ENCODE measurements at places on chromosomes 7 and 10.
A peak's percentile ranks its signal among the peaks of the same experiment; 100 is the strongest.

DNA sequence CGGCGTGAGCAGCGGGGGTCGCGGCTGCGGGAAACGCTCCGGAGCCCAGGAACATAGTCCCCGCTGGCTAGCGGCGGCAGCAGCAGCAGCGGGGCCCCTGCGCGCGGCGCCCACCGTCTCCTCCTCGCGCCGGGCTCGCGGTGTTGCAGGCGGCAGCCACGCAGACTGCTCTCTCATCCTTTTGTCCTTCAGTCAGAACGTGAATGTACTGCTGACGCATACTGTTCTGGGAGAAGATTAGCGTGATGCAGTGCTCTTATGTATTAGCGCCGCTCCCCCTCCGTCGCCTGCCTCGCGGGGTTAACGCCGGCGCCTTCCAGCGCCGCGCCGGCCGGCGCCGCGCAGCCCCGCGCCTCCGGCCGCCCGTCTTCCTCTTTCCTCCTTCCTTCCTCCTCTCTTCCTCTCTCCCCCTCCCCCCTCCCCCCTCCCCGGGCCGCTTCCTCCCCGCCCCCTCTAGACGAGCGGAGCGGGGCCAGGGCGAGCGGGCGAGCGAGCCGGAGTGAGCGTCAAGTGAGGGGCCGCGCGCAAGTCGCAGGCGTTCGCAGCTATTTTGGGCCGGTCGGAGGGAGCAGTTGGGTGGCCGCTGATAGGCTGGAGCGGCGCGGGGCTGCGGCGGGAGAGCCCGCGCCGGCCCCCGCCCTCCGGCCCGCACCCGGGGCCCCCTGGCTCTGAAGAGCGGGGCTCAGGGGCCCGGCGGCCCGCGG is 816 bp upstream of the LRRC4 start:
- peak; percentile 94 for DNase-seq

GRCh38 chr10:104139221-104139620 is 17.2 kb downstream of the SFR1 start:
- DNase-seq: no peak

DNA sequence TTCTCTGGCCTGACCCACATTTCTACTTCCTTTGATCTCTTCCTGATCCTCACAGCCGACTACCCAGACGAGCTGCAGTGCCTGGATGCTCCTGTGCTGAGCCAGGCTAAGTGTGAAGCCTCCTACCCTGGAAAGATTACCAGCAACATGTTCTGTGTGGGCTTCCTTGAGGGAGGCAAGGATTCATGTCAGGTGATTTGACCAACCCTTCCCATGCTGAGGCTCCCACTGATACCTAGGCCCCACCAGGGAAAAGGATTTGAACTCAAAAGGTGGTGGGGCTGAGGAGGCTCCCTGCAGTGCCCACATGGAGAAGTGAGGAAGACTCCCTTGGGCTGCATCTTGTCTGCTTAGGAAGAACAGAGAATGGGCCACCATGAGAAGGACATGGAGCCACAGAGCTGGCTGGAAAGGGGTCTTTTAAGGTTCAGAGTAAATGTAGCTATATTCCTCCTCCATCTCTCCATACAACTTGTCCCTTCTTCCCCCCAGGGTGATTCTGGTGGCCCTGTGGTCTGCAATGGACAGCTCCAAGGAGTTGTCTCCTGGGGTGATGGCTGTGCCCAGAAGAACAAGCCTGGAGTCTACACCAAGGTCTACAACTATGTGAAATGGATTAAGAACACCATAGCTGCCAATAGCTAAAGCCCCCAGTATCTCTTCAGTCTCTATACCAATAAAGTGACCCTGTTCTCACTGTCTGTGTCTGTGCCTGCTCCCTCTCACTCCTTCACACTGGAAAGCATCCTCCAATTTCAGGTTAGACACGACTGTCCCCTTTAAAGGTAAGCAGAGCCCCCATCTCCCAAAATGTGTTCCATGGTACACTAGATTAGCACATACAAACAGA is 3.3 kb downstream of the PRSS1 start:
- DNase-seq: no peak

GRCh38 chr7:44313621-44314031 is 11.8 kb downstream of the CAMK2B start:
- DNase-seq: no peak

- peak; percentile 21 for DNase-seq
Measured at GRCh38 chr7:74454021-74454924, 567 bp downstream of the GTF2IRD1 start.

- DNase-seq: no peak
Measured at GRCh38 chr7:38328814-38329213, 55.4 kb upstream of the TARP start.

DNA sequence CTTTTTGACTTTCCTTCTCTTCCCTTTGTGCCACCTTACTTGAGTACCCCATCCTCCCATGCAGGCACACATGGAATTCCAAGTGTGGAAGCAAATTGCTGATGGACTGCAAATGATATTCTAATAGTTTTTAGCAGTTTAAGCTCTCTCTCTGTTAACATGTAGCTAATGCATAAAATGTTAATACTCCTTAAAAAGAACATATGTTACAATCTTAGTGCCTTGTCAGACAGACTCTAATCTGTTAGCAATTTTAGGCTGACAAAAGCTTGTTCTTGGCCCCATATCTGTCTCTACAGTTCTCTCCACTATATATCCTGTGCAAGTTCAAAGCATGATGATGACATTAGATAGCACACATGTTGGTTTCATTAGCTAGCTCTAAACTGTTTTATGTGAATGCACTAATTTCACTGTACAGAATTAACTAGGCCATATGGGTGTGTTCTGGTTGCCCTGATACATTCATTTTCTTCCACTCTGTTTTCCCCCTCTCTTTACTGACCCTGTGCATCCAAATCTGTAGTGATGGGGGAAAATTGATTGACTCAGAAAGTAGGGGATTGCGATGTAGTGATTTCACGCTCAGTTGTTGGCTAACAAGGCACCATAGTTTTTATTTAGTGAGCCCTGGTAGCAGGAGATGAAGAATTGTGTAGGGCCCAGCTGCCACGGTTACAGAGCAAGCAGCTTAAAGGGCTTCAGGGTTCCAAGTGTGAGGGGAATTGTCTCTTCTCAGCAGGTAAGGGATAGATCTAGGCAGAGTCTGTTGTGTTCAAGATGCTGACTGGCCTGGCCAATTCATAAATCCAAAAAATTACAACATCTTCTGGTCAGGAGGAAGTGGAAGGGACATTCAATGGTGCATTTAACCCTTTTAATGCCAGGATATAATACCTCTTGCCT is 114.6 kb upstream of the FZD1 start:
- DNase-seq: peak; percentile 25

DNA sequence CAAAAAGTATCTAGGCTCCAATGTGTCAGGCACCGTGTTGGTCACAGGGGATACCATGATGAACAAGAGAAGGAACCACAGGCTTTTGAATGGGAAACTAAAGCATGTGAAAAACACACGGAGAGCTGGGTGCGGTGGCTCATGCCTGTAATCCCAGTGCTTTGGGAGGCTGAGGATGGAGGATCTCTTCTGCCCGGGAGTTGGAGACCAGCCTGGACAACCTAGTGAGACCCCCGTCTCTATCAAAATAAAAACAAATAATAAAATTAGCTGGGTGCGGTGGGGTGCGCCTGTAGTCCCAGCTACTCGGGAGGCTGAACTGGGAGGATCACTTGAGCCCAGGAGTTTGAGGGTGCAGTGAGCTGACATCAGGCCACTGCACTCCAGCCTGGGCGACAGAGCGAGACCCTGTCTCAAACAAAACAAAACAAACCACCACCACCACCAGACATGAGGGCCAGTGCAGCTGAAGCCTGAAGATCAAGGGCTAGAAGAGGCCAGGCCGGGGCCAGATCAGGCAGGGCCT is 611 bp upstream of the COPS6 start:
- no peak for DNase-seq

DNA sequence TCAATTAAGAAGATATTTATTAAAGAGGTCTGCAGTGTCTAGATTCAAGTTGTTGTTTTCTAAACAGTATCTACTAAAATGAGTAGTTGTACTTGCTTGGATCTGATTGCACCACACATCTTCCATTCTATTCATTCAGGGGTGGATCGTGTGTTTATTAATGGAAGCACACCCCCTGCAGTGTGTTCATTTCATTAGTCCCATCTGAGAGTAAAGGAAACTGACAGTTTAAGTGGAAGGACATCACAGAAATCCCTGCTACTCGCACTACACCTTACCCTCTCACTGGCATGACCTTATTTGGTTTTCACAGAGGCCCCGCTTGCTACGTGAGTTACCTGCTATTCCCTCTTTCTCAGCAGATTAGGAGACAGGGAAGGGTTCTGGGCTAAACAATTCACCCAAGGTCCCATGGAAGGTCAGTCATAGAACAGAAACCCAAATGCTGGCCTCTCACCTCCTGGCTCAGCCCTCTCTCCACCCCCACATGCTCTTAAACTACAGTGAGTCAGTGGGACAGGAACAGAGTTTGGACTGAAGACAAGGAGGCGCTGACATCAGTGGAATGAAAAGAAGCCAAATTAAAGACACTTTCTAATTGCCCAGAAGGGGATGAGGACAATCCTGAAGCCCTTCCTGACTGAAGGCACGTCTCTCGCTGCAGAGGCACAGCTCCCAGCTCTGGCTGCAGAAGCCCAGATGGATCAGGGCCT is 369.2 kb upstream of the NRP1 start:
- peak; percentile 71 for DNase-seq

- DNase-seq: no peak
Measured at GRCh38 chr7:100649826-100650565, 6.3 kb downstream of the ACTL6B start.

GRCh38 chr10:77524281-77524711 is 113.3 kb downstream of the KCNMA1 start:
- DNase-seq: peak; percentile 98

GRCh38 chr10:115018185-115018931 is 74.8 kb upstream of the ATRNL1 start:
- no peak for DNase-seq

- no peak for DNase-seq
Measured at GRCh38 chr7:131190581-131190980, 137.1 kb upstream of the MKLN1 start.

GRCh38 chr7:87853237-87853864 is 22.8 kb downstream of the SLC25A40 start:
- DNase-seq: peak; percentile 42

DNA sequence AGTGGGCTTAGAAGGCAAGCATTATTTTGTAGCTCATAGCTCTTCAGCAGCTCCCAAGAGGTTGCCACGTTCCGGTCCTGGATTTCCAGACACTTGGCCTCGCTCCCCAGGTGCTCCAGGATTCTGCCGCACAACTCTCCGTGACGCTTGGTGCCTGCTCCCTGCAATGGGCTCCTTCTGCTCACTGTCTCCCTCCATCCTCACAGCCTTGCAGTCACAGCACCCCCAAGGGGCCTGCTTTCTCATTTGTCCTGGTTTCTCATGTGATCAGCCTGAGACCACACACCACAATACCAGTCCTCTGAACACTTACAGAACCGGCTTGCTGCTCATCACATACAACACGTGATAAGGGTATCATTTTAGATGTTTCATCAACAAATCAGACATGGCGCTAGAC is 9.8 kb downstream of the IGFBP3 start:
- peak; percentile 34 for DNase-seq

- peak; percentile 48 for DNase-seq
Measured at GRCh38 chr10:133379152-133379800, at the start of gene PAOX. PAOX (plus strand) TSS chr10:133379262; CDS start chr10:133379317, 55 bp downstream.

DNA sequence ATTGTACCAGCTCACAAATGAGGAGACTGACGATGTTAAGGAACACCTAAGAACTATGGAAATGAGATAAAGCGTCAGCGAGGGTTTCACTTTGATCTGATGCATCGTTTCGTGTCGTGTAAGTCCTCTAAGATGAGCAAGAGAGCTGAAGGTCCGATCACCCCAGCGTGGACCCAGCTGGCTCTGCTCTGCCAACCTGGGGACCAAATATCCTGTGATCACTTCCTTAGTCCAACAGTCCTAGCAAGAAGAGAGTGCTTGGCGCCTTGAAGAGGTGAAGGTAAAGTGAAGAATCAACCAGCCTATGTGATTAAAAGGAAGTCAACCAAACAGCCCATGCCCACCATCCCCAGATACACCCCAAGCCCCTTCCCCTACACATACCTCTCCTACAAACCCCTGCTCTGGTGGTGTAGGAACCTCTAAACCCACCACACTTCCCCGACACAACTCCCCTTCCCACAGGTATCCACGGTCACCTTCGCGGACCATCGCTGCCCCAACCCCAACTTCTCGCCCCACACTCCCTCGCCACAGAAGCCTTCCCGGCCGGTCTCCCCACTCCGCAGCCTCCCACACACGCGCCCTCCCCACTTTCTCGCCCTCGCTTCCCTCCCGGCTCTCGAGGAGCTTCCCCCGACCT is 722 bp downstream of the UPF2 start:
- peak; percentile 8 for DNase-seq

- peak; percentile 87 for DNase-seq
Measured at GRCh38 chr10:3995302-3996210, 210.5 kb upstream of the KLF6 start.

GRCh38 chr10:13518076-13518692 is 10.6 kb downstream of the BEND7 start:
- DNase-seq: peak; percentile 18

DNA sequence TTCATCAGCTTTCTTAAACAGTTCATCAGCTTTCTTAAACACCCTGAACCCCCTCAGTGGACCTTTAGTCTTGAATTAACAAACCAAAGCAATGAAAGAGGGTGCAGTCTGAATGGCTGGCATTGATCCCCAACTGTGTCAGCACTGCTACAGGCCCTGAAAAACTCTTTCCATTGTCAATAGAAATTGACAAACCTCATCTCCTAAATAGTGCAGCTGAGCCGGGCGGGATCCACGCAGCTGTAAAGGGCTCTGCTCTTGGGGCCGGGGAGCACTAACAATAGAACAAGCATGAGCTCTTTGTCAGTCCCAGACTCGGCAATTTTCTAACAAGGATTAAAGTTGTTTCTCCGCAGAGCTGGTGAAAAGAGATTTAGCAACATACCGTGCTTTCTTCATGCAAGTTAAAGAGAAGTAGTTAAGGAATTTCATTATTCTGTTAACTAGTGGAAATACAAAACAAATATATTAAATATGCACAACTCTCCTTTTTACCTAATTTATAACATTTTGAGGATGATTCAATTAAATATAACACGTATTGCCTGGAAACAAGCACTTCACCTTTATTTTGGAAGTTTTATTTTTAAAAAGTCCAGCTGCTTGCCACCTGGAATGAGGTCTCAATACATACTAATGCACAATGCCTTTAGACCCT is 24.7 kb upstream of the FEZF1 start:
- no peak for DNase-seq

- DNase-seq: peak; percentile 38
Measured at GRCh38 chr7:1432411-1433082, 26.7 kb downstream of the MICALL2 start.

- no peak for DNase-seq
Measured at GRCh38 chr7:128361411-128362379, at the start of gene PRRT4. PRRT4 (minus strand) TSS chr7:128361690.

DNA sequence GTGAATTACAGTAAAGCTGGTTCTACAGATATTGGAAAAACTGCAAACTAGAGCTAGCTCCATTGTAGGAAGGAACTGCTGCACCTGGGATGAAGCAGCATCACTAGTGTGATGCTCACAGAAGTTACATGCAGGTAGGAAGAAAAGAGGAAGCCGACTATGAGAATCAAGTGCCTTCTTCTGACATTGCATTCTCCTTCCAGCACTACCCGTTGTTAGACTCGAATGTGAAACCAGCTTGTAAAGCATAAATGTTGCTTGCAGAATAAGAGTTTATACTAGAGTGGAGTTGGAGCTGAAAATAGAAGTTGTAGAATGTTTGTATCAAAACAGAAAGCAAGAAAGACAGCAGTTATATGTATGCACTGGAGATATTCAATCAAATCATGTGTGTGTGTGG is 49.9 kb downstream of the TRIM24 start:
- no peak for DNase-seq

GRCh38 chr7:108515630-108516029 is 10.3 kb downstream of the PNPLA8 start:
- no peak for DNase-seq
